Pulmonary artery endothelial cell (primary cell): ENCODE measurements at places on chromosomes 6 and 20. TPM values are rescaled to one million over a fixed set of nuclear protein-coding genes. Genes with fewer than 3 reads are reported as not detected.

GRCh38 chr6:107496892-107497684 lies 7.2 kb downstream of the SOBP start:
- DNase-seq: no peak

DNA sequence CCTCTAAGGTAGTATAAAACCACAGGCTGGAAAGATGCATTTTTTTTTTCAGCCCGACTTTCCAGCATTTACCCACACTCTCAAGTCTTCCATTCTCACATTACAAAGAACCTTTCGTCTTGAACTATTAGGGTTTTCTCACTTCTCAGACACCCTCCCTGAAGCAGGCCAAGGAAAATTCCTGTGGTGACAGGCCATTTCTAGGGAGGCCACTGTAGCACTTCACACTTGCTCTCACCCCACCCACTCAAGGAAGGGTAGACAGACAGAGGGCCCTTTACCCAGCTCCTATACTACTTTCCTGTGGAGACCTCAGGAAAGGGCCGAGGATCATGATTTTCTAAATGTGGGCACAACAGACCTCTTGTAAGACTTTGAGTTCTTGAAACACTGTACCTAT lies 27.7 kb downstream of the KCNS1 start:
- DNase-seq: no peak

DNA sequence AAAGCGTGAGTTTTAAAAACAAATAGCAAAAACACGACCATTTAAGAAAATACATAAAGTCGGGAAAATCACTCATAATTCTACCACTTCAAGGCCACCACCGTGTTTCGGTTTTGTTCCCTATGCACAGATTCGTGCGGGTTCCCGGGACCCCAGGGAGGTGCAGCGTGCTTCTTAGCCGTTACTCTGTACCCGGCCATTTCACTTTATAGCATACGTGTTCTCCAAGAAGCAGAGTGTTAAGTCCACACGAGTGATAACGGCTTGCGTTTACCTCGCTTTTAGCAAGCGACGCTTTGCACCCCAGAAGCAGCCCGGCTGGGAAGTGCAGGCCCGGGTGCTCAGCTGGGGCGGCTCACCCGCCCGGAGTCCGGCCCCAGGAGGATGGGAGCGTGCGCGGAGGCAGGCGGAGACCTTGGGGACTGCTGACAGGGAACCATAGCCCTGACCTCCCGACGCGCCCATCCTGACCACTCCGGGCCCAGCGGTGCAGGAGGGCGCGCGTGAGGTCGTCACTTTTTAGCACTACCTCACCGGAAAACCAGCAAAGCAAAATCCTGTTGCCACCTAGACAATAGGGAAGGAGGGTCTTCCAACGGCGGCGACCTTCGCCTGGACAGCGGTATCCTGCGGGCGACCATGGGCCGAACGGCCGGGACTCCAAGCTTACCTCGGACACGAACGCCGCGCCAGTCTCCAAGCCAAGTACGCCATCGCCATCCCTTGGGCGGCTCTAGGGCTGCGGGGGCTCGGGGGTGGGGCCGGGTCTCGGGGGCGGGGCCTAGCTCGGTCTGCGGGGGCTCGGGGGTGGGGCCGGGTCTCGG lies at the start of gene ECI2:
Gene ECI2, minus strand, starts transcription at position 735 of the 824 bp plus-strand sequence. Its CDS starts 15 bp downstream, at position 720.
- DNase-seq: no peak

- no peak for DNase-seq
Observed at GRCh38 chr6:68826501-68826900, 191.4 kb downstream of the ADGRB3 start.

Gene F13A1
- not detected in 2 replicates for total RNA-seq
